ENCODE measurements at places on chromosomes 13 and 19. TPM values are rescaled to one million over a fixed set of nuclear protein-coding genes. Genes with fewer than 3 reads are reported as not detected.

The LRRC4B gene
- not detected for total RNA-seq

The RFPL4AL1 gene
- not detected for total RNA-seq

The CERS4 gene
- 1.3 TPM for total RNA-seq

The BCAM gene
- total RNA-seq, result 8.0 TPM

The CEACAM20 gene
- not detected for total RNA-seq

The DUS3L gene
- total RNA-seq, result 32.3 TPM

The SELENOV gene
- total RNA-seq, result not detected

The CYSLTR2 gene
- total RNA-seq, result 0.11 TPM

The ZNF132 gene
- total RNA-seq, result 7.5 TPM

The SIX5 gene
- total RNA-seq, result 5.6 TPM

The CEACAM7 gene
- total RNA-seq, result not detected

The PRR22 gene
- 0.33 TPM for total RNA-seq

The ZNF491 gene
- 0.86 TPM for total RNA-seq

The ZIM2 gene
- not detected for total RNA-seq

The SWSAP1 gene
- 0.78 TPM for total RNA-seq

The DLL3 gene
- 0.53 TPM for total RNA-seq

The TMC4 gene
- total RNA-seq, result 0.86 TPM

The INSL3 gene
- total RNA-seq, result not detected

The ZNF793 gene
- 0.13 TPM for total RNA-seq

The PIK3R2 gene
- 2.4 TPM for total RNA-seq

The GRK1 gene
- total RNA-seq, result not detected

The SLAIN1 gene
- 9.2 TPM for total RNA-seq

The TMPRSS9 gene
- total RNA-seq, result not detected

The DPF1 gene
- total RNA-seq, result 1.3 TPM

Measured in pulmonary artery endothelial cell (primary cell).